Pericardium fibroblast (primary cell): ENCODE measurements at places on chromosomes 12 and 14. TPM values are rescaled to one million over a fixed set of nuclear protein-coding genes. Genes with fewer than 3 reads are reported as not detected.

Gene TMTC1
- 40.9 and 41.4 TPM in 2 replicates for total RNA-seq

Gene ADAM21
- total RNA-seq = under 0.01 and 0.23 TPM in 2 replicates

Gene TOMM20L
- not detected in 2 replicates for total RNA-seq

Gene PTGER2
- total RNA-seq = 3.2 and 9.4 TPM in 2 replicates

Gene SLC5A8
- total RNA-seq = not detected in 2 replicates

Gene NELL2
- total RNA-seq = 0.09 and 0.47 TPM in 2 replicates

Gene CMTM5
- total RNA-seq = not detected in 2 replicates

Gene TMPRSS12
- not detected in 2 replicates for total RNA-seq
